ENCODE measurements at places on chromosomes 7 and 10.

GRCh38 chr10:15815242-15815885 is 44.9 kb downstream of the MINDY3 start:
- no peak for DNase-seq

DNA sequence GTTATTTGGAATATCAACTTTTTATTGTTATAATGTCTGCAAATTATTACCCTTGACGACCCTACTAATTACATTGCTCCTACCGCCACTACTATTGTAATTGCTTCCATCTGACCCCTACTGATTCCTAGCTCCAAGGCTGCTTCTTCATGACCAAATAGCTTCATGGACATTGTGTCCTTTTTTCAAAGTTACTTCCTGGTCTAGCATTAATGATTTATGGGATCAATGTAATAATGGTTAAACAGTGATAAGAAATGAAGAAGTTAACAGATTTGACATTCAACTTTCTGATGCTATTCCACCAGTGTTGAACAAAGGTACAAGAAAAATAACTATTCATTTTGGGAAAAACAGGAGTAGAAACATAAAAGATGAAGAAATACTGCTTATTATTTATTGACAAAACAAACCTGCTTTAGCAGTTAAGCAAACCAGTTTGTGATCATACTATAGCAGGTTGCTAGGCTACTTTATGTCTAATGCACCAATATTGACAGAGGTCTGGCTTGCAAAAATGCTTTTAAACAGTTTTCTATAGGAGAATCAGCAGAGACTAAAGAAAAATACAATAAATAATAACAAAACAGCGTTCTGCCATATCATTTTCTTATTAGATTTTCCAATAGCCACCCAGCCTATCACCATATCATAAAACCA is 125.8 kb downstream of the PCLO start:
- DNase-seq, result no peak

DNA sequence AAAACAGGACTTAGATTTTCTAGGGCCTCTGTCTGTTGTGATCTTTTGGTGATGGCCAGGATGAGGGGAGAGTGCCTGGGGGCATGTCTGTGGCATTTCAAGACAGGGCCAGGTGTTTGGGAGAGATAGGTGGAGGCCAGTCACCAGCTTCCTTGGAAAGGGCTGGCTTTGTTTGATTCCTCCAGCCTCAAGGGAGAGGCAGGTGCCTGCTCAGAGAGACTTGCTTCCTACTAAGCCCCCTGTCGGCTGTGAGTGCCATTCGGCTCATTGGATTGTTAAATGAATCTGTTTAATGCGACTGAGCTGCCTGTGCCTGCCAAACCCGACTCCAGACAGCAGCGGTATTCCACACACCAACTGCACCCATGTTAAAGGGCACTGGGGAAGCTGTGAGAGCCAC is 304.1 kb upstream of the COBL start:
- peak; percentile 95 for DNase-seq

DNA sequence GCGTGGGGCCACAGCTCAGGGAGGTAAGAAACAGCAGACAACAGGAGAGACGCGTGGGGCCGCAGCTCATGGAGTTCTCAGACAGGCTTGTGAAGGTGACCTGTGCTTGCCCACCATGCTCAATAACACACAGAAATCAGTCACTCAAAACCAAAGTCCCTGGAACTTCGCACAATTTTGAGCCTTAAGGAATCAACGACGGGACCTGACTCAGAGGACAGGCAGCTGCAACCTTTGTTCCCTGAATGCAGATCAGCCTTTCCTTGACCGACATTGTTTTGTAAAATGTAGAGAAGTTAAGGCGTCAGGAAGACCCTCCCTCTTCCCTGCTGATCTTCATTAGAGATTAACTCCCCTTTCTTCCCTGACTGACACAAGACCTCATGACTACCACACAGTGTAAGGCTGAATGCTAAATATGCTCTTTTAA is 8.5 kb upstream of the KNDC1 start:
- peak; percentile 77 for DNase-seq

GRCh38 chr10:127926455-127926854 is 19.6 kb downstream of the PTPRE start:
- peak; percentile 54 for DNase-seq

GRCh38 chr7:99394188-99394502 is 14.3 kb downstream of the PDAP1 start:
- no peak for DNase-seq

DNA sequence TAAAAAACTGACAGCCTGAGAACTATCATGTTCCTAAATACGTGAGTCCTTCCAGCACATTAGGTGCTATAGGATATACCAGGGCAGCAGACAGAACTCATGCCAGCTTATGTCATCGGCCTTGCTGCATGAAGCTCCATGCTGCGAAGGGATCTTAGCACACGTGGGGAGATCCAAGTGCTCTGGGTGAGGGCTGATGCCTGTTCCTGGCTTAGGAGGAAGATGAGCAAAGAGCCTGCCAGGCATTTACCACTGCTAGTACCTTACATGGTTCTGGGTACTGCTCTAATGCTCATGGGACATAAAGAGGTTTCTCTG is 43.2 kb downstream of the SVIL start:
- DNase-seq, result no peak

DNA sequence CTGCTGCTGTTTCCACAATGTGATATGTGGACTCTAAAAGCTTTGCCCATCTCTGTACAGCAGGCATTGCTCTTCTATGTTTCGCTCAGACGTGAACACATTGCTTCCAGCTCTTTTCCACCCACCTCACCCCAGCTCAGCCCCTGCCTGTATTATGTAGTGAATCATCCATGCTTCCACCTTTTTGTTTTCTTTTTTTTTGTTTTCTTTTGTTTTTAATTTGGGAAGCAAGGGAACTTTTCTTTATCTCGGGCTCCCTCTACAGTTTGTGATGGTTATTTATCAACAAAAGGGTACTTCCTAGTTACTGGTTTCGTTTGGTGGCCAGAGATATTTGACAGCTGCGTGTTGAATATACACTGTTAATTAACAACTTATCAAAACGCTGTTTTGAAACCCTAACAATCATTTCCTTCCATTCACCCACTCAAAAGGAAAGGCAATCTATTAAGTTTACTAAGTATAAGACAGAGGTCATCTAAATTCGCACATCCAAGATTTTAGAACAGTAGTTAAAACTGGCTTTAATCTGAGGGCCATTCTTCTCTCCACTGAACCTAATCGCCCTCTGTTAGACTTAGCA is 127.9 kb upstream of the STK17A start:
- DNase-seq, result peak; percentile 41

GRCh38 chr7:31066516-31067130 is 14.5 kb downstream of the ADCYAP1R1 start:
- DNase-seq, result no peak

DNA sequence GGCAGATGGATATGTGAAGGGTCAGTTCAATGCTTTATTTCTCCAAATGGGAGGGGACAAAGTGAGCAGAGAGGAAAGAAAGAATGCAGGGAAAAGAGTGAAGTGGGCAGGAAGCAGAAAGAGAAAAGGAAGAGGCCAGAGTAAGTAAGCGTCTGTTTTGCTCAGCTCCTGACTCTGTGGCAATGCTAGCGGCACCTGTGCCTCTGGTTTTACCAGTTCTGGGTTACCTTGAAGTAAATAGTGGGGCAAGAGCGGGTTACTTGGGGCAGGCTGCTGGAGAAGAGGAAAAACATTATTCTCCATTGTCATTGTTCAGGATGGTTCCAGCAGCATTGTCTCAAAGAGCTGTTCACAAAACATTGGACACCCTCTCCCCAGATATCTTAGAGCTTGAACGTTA is 1.9 kb downstream of the TAS2R40 start:
- peak; percentile 58 for DNase-seq

GRCh38 chr10:52883996-52884871 is 111.7 kb upstream of the MBL2 start:
- DNase-seq, result peak; percentile 90

DNA sequence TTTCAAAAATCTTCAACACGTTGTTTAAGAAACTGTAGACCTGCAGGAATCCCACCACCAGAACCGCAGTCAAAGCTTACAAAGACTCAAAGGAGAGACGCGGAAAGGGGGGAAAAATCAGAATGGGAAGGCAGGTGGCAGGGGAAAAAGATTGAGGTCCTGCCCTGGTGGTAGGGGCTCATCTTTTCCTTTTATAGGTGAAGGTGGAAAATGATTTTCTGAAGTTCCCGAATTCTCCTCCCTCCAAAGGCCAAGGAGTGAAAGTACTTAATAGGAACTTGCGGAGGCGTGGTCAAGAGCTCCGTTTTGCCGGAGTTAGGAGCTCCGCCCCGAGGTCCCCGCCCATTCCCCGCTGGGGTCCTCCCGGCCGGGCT is 724 bp downstream of the BBIP1 start:
- peak; percentile 98 for DNase-seq

GRCh38 chr10:72234560-72235095 is 18.6 kb upstream of the ASCC1 start:
- no peak for DNase-seq

- DNase-seq, result peak; percentile 92
Observed at GRCh38 chr7:138161600-138162081, 85.4 kb downstream of the AKR1D1 start.

DNA sequence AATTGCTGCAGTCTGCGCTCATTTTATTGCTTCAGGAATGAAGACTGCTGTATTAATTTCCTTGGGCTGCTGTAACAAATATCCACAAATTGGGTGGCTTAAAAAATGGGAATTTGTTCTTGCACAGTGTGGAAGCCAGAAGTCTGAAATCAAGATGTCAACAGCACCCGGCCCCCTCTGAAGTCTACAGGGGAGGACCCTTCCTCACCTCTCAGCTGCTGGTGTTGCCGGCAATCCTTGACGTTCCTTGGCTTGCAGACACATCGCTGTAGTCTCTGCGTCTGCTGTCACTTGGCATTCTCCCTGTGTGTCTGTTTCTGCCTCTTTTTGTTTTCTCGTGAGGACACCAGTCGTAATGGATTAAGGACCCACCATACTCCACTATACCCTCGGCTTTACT is 166.2 kb downstream of the PTPN20 start:
- DNase-seq, result peak; percentile 7

GRCh38 chr10:12531305-12532220 is 182.2 kb downstream of the CAMK1D start:
- DNase-seq, result peak; percentile 13

DNA sequence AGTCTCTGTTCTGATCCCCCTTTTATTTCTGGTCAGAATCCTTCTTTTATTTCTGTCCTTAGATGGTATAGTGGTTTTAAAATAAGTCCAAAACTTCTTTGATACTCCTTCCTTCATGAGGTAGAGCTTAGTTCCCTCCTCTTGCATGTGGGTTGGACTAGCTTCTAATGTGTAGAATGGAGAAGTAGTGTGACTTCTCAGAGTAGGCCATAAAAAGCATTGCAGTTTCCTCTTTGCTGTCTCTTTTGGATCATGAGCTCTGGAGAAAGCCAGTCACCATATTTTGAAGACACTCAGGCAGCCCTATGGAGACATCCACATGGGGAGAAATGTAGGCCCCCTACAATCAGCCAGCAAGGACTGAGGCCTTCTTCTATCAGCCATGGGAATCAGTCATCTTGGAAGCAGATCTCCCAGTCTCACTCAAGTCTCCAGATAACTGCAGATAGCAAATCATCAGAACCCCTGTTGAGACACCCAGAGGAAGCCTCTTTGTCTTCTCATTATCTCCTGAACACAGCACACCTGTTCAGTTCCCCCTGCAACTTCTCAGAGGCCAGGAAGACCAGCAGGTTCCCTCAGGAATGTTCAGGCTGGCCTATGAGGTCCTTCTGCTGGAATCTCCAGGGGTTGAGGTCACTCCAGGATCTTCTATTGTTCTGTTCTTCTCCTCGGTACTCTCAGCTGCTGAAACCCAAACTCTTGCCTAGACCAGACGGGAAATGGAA is 511.9 kb upstream of the ZMIZ1 start:
- DNase-seq, result no peak

DNA sequence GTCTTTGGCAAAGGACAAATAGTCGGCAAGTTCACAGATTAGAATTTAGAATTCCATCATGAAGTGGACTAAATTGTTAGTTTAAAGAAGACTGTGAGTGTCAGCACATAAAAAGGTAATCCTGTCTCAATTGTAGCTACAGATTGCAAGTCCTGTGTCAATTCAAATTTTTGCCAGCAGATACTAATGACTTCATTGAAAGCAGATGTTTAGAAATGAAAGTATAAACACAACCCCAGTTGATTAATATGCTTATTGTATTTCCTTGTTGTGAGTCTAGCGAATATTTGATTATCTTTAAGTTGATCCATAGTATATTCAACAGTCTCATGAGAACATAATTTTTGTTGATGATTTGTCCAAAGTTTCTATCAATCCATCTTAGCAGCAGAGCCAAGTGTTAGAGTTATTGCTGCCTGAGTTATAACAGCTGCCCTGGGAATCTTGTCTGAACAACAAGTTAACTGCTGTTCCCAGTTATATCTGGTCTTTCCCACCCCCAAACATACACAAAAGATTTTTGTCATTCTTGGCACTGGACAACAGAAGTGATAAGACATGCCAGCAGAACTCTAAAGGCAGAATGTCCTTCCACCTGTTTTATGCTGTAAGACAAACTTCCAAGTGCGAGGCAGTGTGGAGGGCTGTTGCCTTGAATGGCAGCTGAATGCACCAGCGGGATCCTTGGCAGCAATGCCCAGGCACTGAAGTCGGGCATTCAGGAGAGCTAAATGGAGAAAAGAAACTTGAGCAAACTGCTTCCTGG is 21.3 kb upstream of the HERPUD2 start:
- DNase-seq, result no peak

DNA sequence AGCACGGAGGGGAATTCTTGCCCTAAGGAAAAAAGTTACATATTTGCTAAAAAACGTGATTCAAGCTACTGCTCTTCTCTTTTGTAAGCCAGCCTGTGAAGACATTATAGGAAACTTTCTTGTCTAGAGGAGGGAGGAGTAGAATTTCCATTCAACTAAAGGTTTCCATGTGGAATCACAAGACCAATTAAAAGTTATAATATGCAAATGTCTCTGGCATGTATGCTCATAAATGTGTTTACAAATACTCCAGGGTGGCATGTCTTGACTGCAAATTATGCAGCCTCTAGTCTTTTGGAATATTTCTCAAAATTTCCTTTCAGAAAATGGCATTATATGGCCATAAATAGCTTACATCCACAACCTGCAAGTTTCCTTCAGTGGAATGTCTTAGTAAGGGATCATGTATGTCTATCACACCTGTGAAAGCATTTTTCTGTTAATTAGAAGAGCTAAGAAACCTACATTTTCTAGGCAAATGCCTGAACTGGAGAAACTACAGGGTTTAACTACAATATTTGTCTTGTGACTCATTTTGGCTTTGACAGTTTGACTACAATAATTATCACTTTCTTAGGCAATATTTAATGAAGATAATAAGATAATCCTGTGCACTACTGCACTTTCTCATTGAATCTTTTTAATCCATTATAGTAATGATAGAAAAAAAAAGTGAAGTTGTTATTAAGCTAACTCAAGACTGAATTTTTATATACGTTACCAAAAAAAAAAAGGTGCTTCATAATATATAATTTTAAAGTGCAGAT is 111.1 kb upstream of the C10orf90 start:
- no peak for DNase-seq

GRCh38 chr7:100483090-100483721 is 521 bp upstream of the NYAP1 start:
- peak; percentile 77 for DNase-seq

DNA sequence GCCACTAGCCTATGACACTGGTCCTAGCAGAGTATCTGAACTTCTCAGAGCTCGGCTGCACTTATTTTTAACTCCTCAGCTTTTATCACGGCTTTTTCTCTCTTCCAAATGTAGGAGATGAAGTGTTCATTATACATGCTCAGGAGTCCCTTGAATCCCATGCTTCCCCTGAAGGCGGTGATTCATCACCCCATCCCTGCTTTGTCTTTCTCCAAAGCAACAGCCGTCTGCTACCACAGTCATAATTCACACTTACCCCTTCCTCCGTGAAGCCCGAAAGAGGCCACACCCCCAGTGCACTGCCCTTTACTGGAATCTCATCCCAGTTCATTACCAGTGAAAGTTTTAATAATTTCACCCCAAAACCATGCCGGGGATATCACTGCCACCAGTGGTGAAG is 301.5 kb upstream of the SHH start:
- DNase-seq, result peak; percentile 78
